ENCODE measurements at places on chromosomes 4 and X.

DNA sequence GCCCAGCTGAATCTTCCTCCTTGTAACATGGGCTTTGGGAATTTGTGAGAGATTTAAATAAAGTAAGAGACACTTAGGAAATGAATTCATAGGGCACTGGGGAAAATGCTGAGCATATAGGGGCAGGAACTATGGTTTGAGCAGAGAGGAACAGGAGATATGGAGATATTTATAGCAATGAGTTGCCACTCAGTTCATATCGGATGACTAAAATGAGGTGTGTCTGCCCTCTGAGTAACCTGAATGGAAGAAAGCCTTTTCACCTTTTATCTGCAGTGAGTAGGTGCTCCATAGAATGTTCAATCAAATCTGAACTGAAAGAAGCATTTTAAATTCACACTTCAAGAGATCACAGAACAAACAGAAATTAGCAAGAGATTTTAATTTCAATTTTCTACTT lies 105.7 kb downstream of the CEP44 start:
- H3K36me3 ChIP-seq = no peaks in the 10 kb centered on the region
- no peak for DNase-seq
- no peaks in the 10 kb centered on the region for H3K27me3 ChIP-seq
- H3K4me1 ChIP-seq = no peaks in the 10 kb centered on the region
- no peak overlapping the region for H3K4me3 ChIP-seq

DNA sequence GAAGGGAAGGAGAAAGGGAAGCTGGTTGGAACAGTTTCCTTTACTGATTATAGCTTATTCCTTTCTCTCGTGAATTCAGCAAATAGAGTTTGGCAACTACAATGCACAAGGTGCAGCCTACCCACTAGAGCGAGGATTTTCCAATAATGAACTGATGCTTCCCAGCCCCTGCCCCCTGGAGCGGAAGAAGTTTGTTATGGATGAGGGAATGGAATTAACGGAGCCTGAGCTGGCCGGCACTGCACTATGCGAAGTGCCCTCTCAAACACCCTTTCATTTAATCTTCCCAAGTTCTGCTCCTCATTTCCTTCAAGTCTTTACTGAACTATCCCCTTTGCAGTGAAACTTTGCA lies 42.5 kb upstream of the CBR4 start:
- H3K4me3 ChIP-seq = no peak overlapping the region
- no peaks in the 10 kb centered on the region for H3K36me3 ChIP-seq
- no peak for DNase-seq
- no peak overlapping the region for H3K27ac ChIP-seq

DNA sequence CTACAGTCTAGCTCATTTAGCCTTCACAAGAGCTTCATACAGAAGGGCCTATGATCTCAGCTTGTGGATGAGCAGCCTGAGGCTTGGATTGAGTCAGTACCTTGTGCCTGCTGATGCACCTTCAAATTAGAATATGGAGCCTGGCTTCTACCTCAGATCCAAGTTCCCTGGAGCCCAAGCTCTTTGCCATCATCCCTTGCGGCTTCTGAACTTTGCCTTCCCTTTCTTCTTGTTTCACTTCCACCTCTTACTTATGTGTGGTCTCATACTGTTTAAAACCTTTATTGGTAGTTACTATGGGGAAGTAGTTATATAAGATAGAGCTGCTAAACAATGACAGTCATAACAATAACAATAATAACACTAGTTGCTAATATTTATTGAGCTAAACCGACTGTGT lies 84.3 kb upstream of the AFF2 start:
- no peak overlapping the region for H3K4me3 ChIP-seq
- H3K36me3 ChIP-seq = no peaks in the 10 kb centered on the region
- no peak overlapping the region for H3K27ac ChIP-seq
- H3K27me3 ChIP-seq = no peaks in the 10 kb centered on the region

GRCh38 chr4:42519803-42520417 lies 122.6 kb downstream of the SHISA3 start:
- no peaks in the 10 kb centered on the region for H3K4me1 ChIP-seq
- no peaks in the 10 kb centered on the region for H3K36me3 ChIP-seq
- H3K27ac ChIP-seq = no peak overlapping the region
- no peaks in the 10 kb centered on the region for H3K27me3 ChIP-seq

- H3K4me1 ChIP-seq = peaks cover 11% of the 10 kb centered on the region
- no peaks in the 10 kb centered on the region for H3K27me3 ChIP-seq
Measured at GRCh38 chr4:6686104-6686787, 7.4 kb upstream of the S100P start.

DNA sequence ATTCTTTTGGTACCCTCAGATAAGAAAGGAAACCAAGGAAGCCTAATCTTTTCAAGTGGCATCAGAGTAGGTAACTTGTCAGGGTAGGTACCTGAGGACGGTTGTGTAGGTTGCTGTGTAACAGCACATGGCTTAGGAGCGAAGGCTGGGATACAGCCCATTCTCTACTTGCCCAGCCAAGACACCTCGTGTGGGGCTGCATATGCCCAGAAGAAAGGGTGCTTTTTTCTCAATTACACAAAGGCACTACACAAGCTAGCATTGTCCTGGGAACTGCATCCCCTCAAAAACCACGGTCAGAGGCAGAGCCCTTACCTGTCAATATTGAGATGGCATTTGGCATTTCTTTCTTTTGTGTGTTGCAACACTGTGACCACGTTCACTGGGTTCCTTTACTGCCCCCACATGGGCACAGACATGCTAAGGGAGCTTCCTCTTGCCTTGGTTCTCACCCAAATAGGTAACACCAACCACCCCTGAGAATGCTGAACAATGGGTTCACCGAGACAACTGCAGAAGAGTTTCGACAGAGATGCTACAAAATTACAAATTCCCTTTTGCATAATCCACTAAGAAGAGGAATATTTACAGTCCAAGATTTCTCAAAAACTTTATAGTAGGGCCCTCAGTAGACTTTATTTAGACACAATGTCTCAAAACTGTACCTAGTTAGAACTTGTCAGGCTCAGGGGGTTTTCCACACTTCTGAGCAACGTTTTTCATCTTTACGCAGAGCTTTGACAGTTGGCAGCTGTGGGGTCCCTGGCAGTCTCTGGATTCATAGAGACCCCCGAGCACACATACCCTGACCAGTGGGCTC lies 35.8 kb upstream of the TNIP3 start:
- no peak overlapping the region for H3K4me3 ChIP-seq
- no peaks in the 10 kb centered on the region for H3K36me3 ChIP-seq
- no peaks in the 10 kb centered on the region for H3K4me1 ChIP-seq
- H3K27ac ChIP-seq = no peak overlapping the region

DNA sequence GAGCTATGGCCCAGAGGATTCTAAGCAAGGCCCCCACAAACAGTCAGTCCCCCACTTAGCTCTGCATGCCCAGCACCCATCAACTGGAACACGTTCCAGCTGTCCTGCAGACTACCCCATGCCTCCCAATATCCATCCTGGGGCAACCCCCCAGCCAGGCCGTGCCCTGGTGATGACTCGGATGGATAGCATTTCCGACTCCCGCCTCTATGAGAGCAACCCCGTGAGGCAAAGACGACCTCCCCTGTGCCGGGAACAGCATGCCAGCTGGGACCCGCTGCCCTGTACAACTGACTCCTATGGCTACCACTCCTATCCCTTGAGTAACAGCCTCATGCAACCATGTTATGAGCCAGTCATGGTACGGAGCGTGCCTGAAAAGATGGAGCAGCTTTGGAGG lies 32.0 kb downstream of the LAS1L start:
- H3K27ac ChIP-seq = no peak overlapping the region
- H3K27me3 ChIP-seq = no peaks in the 10 kb centered on the region
- no peak for DNase-seq
- no peaks in the 10 kb centered on the region for H3K36me3 ChIP-seq

- H3K4me1 ChIP-seq = no peaks in the 10 kb centered on the region
- no peaks in the 10 kb centered on the region for H3K27me3 ChIP-seq
- no peak overlapping the region for H3K4me3 ChIP-seq
- DNase-seq = no peak
Measured at GRCh38 chr4:15398732-15399131, 29.1 kb upstream of the C1QTNF7 start.

- H3K36me3 ChIP-seq = no peaks in the 10 kb centered on the region
- no peak for DNase-seq
- no peaks in the 10 kb centered on the region for H3K27me3 ChIP-seq
- H3K4me3 ChIP-seq = no peak overlapping the region
- H3K27ac ChIP-seq = no peak overlapping the region
Measured at GRCh38 chr4:141463678-141464077, 172.7 kb upstream of the IL15 start.

- no peak overlapping the region for H3K27ac ChIP-seq
- H3K36me3 ChIP-seq = no peaks in the 10 kb centered on the region
- H3K27me3 ChIP-seq = no peaks in the 10 kb centered on the region
- no peak for DNase-seq
Measured at GRCh38 chr4:10007793-10008608, 13.3 kb downstream of the SLC2A9 start.

DNA sequence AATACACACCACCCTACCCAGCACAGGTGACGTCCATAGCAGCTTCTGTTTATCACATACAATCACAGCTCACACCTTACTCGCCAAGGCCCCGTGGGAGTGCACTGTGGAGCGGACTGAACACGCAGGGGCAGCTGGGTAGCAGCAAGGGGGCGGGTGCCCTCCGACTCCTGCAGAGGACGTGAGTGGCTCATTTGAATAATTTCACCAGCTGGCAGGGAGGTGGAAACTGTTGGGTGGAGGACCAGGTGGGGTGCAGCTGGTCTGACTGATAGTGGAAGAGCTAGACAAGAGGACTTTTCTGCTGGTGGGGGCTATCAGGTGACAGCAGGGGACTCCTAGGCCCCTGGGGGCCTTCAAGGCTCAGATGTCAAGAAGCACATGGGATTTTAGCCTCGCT lies 16.3 kb downstream of the MAN2B2 start:
- H3K4me3 ChIP-seq = no peak overlapping the region
- no peaks in the 10 kb centered on the region for H3K36me3 ChIP-seq
- H3K27ac ChIP-seq = no peak overlapping the region
- H3K4me1 ChIP-seq = no peaks in the 10 kb centered on the region
- H3K27me3 ChIP-seq = no peaks in the 10 kb centered on the region

- no peaks in the 10 kb centered on the region for H3K36me3 ChIP-seq
- H3K4me1 ChIP-seq = peaks cover 1% of the 10 kb centered on the region
- no peaks in the 10 kb centered on the region for H3K27me3 ChIP-seq
- H3K4me3 ChIP-seq = no peak overlapping the region
Measured at GRCh38 chr4:152686452-152687013, 6.7 kb upstream of the TMEM154 start.

GRCh38 chr4:46656071-46656470 lies 253.0 kb downstream of the COX7B2 start:
- H3K27ac ChIP-seq = no peak overlapping the region
- H3K4me1 ChIP-seq = no peaks in the 10 kb centered on the region
- no peak overlapping the region for H3K4me3 ChIP-seq
- no peaks in the 10 kb centered on the region for H3K27me3 ChIP-seq

GRCh38 chr4:8583655-8584025 lies 3.4 kb downstream of the GPR78 start:
- H3K27me3 ChIP-seq = peaks cover 3% of the 10 kb centered on the region
- H3K4me3 ChIP-seq = no peak overlapping the region
- DNase-seq = no peak
- no peak overlapping the region for H3K27ac ChIP-seq
- H3K36me3 ChIP-seq = peaks cover 4% of the 10 kb centered on the region

DNA sequence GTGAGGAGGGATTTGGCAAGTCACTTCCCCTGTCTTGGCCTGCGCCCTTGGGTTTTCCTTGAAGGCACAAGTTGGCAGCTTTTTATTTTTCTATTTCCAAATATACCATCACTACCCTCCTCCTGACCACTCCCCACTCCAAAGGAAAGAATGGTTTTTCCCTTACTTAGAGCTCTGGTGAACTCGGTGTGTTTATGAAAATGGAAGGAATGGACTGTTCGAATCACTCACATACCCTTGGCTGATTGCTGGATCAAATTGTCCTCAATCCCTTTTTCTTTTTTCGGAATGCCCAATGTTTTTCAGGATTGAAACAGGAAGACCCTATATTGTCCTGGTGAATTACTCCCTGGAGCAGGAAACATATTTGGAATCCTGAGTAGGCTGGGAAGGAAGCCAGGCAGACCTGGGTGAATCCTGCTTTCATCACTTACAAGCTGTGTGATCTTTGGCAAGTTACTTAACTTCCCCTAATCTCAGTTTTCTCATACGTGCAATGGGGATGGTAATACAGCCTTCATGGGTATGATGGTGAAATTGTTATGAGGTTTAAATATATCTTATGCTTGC lies 70.7 kb downstream of the RTL5 start:
- H3K27me3 ChIP-seq = no peaks in the 10 kb centered on the region
- no peak overlapping the region for H3K4me3 ChIP-seq
- H3K4me1 ChIP-seq = no peaks in the 10 kb centered on the region

DNA sequence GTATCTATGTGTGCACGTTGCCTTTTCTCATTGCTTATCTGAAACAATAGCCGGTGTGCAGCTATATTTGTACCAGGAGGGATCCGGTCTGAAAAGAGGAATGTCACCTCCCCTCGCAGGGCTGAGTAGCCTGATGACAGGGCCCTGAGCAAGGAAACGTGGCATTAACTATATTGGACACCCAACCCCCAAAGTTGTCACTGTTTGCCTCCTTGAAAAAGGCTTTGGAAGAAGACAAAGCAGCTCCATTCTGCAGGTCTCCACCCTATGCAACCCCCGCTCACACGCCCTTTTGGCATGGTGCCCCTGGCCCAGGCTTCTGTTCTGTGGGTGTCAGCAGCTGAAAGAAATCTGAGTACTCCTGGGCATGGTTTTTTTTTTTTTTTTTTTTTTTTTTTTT lies 8.2 kb downstream of the PRRG3 start:
- H3K27ac ChIP-seq = no peak overlapping the region
- H3K4me1 ChIP-seq = no peaks in the 10 kb centered on the region
- H3K36me3 ChIP-seq = no peaks in the 10 kb centered on the region
- no peak for DNase-seq
- no peaks in the 10 kb centered on the region for H3K27me3 ChIP-seq

DNA sequence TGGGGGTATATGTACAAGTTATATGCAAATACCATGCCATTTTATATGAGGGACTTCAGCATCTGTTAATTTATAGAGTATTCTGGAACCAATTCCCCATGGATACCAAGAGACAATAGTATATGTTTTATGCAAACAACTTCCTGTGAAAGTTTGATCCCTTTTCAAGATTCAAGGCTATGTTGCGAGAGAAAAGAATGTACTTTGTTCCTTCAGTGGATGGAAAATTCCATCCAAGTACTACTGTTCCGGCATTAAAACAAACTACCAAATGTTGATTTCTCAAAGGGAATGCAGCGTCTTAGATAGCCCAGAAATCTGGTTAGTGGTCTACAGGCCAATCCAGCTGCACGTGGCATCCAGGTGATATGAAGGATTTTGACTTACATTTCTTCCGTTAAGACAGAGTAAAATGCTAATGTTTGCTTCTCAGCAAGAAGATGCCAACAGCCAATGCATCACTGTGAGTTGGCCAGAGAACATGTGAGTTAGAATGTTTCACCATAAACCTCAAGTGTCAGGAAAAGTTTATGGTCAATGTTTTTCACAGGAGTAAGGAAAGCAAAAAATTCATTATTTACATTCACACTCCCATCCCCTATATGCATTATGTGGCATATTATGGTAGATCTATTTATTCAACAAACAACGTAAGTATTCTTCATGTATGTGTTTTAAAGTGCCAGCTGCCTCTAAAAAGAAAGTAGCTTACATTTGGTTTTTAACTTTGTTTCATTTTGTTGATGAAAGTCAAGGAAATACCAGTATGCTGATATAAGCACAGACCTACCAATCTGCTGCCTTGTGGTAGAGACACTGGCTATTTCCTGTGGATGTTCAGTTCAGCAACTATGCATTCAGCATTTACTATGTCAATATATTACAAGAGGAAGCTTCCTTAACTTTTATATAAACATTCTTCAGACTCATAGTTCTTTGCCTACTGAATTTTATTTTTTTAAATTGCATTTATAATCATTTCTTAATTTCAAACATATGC lies 44.4 kb downstream of the METTL14 start:
- H3K4me3 ChIP-seq = no peak overlapping the region
- H3K36me3 ChIP-seq = peaks cover 9% of the 10 kb centered on the region
- H3K27ac ChIP-seq = no peak overlapping the region
- no peaks in the 10 kb centered on the region for H3K27me3 ChIP-seq

Measured in iPS DF 6.9 (cell line).